ENCODE measurements at places on chromosomes 11 and 22.
A peak's percentile ranks its signal among the peaks of the same experiment; 100 is the strongest.

DNA sequence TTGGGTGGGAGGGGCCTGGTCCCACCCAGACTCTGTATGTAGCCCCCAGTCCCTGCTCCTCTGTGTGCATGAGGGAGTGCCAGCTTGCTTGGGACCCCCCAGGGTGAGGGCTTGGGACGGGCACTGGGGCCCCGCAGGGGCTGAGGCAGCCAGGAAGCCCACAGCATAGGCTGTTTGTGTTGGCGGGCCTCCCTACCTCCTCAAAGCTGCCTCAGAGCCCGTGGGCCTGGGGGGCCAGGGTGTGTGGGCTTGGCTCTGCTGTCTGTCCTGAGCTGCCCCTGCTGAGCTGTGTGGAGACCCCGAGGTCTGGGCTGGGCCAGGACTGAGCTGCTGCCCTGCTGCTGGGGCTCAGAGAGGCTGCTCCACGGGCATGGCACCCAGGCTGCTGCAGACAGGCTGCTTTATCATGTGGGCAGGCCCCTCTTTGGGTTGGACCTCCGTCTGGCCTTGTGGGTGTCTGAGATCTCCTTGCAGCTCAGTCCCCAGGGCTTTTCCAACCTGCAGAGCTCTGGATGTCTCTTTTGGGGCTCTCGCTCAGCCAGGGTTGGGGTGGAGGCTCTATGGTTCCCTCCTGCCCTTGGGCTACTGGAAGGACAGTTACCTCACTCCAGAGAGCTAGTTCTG, 3.3 kb downstream of the TSPAN4 start:
- DNase-seq: peak; percentile 43

GRCh38 chr11:76139314-76139713, 67.0 kb downstream of the WNT11 start:
- no peak for DNase-seq

GRCh38 chr11:117529816-117530215, 202.2 kb downstream of the CEP164 start:
- no peak for DNase-seq

DNA sequence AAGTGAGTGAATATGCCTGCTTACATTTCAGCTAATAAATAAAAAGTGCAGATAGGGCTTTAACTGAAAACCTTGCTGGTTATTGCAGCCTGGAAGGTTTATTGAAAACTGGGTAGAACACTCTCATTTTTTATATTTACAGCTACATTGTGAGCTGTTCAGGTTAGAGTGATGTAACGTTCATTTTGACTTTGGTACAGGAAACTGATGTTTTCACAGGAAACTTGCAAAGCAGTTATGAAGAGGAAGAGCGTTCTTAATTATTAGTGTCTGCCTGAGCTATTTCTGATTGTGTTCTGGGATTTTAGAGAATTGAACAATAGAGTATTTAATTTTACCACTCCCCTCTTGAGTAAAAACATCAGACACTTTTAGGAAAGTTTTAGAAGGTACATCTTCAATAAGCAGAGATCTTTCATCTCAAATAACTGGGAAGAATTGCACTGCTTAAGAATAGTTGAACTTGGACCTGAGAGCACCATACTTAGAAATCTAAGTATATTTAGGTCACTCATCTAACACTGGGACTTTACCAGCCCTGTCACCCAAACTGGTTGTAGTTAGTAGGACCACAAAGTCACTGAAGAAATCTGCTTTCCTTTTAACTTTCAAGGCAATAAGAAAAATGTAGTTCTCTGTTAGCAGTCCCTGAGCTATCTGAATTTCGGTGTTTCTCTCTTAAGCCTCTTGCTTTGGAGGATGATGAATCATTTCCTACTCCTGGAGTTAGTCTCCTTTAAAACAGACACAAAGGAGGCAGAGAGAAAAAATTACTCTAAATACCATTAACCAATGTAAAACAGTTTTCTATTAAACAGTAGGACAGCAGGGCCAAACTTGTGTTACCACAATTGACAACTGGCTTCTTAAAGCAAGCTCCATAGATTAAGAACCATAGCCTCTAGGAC, 128.6 kb upstream of the DDI1 start:
- DNase-seq: peak; percentile 31
